ENCODE measurements at places on chromosomes 6 and 20. TPM values are rescaled to one million over a fixed set of nuclear protein-coding genes. Genes with fewer than 3 reads are reported as not detected.
A peak's percentile ranks its signal among the peaks of the same experiment; 100 is the strongest.

DNA sequence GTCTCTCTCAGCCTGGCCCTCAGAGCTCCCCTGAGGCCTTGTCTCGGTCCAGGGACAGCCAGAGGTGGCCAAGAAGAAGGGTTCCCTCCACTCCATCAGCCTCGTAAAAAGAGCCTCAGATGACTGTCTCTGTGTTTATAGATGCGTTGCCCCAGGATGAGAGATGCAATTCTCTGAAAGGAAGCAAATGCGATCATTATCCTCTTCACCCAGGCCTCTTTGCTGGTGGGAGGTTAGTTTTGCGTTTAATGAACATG is 90.4 kb downstream of the YTHDF1 start:
- DNase-seq, result no peak

- no peak for DNase-seq
Measured at GRCh38 chr6:89927264-89927663, 33.0 kb downstream of the GJA10 start.

DNA sequence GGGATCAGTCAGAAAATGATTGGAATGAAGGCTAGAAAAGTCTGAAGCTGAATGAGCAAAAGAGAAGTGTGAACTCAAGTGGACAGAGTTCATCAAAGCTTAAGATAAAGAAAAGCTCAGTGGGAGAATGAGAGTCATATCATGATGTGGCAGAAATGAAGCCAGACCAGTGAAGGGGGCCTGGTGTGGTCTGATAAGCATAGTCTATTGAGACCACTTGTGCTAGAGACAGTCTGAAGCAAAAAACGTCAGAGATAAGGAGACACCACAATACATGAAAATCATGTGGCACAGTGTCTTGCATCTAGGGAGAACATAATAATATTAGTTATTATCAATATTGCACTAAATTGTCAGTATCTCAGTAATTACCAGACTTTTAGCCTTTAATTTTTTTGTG is 601.5 kb downstream of the UTRN start:
- DNase-seq, result no peak

GRCh38 chr6:45185403-45186251 is 142.5 kb upstream of the RUNX2 start:
- no peak for DNase-seq

GRCh38 chr20:62638679-62639406 is 3.5 kb upstream of the SLCO4A1 start:
- no peak for DNase-seq

- no peak for DNase-seq
Measured at GRCh38 chr20:37295001-37295400, 5.5 kb downstream of the MANBAL start.

DNA sequence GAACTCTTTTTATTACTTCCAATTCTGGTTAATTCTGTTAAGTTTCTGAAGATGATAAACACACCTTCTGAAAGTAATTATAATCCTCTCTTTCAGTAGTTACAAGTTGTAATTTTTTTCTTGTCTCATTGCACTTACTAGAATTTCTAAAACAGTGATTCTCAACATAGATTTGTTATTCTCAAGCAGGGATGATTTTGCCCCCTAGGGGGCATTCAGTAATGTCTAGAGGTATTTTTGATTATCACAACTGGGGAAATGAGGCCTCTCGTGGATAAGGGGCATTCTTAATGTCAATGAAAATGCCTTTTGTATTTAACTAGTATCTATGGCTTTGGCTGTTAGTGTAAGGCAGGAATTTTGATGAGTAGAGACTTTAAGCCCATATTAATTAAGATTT is 39.4 kb upstream of the MAFB start:
- DNase-seq, result no peak

TAF11 gene
- 94.9 TPM for total RNA-seq

- DNase-seq, result no peak
Measured at GRCh38 chr20:603116-603640, 6.9 kb downstream of the TCF15 start.

TAAR6 gene
- total RNA-seq, result not detected

TPBG gene
- total RNA-seq, result 0.39 TPM

- no peak for DNase-seq
Measured at GRCh38 chr6:13068586-13069210, 259.6 kb downstream of the TBC1D7 start.

HSPA12B gene
- total RNA-seq, result not detected

IRAK1BP1 gene
- 1.5 TPM for total RNA-seq

DNA sequence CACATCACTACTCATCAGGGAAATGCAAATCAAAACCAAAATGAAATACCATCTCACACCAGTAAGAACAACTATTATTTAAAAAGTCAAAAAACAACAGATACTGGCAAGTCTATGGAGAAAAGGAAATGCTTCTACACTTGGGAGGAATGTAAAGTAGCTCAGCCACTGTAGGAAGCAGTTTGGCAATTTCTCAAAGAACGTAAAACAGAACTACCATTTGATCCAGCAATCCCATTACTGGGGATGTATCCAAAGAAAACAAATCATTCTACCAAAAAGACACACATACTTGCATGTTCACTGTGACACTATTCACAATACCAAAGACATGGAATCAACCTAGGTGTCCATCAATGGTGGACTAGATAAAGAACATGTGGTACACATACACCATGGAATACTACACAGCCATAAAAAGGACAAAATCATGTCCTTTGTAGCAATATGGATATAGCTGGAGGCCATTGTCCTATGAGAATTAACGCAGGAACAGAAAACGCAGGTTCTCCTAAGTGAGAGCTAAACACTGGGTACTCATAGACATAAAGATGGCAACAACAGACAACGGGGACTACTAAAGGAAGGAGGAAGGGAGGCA is 260.4 kb downstream of the RNGTT start:
- no peak for DNase-seq

ENPP5 gene
- total RNA-seq, result not detected

GRCh38 chr6:3237761-3238662 is 10.6 kb upstream of the TUBB2B start:
- DNase-seq, result no peak

- DNase-seq, result no peak
Measured at GRCh38 chr20:24381886-24382285, 87.5 kb upstream of the SYNDIG1 start.

DNA sequence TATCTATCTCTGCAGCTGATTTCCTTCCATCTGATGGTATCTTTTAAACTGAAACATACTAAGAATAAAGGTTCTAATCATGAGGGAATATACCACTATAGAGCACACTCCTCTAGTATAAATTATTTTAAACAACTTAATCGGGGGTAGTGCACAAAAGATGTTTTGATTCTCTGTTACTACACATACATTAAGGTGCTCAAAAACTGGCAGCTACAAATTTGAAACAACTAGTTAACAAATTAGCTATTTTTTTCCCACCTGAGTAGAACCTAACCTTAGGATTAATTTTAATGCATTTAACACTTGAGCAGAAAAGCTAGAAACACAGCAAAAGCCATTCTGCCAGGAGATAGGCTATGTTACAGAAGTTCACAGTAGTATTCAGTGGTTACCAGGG is 23.0 kb downstream of the CCNC start:
- no peak for DNase-seq

ZNF318 gene
- total RNA-seq, result 13.0 TPM

THEMIS gene
- not detected for total RNA-seq

- no peak for DNase-seq
Measured at GRCh38 chr6:84652356-84653026, 111.9 kb downstream of the TBX18 start.

- peak; percentile 72 for DNase-seq
Measured at GRCh38 chr20:16241911-16242310, 331.3 kb downstream of the KIF16B start.

RIMS1 gene
- total RNA-seq, result not detected

- no peak for DNase-seq
Measured at GRCh38 chr20:46394872-46395760, 11.3 kb downstream of the ELMO2 start.

DNA sequence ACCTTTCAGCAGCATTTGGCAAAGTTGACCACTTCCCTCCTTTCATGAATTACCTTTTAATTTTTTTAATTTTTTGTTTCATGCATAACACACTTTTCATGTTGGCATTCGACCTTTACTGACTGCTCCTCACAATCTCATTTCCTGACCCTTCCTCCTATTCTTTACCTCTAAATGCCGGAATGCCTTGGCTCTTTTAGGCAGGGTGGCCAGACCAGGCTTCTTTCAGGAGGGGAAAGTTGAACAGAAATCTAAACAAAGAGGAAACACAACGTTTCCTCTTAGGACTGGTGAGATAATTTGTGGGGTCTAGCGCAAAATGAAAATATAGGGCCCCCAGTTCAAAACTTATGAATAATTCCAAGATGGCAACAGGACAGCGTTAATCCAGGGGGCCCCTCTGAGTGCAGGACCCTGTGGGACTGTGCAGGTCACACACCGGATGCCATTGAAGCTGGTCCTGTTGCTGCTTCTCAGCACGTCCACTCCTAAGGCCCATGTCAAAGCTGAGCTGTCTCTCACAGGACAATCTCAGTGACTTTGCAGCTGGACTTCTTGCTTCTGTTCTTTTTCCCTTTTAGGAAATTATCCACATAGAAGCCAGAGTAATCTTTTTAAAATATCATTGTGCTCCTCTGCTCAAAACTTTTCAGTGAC is 313.8 kb downstream of the HDGFL1 start:
- no peak for DNase-seq

DNA sequence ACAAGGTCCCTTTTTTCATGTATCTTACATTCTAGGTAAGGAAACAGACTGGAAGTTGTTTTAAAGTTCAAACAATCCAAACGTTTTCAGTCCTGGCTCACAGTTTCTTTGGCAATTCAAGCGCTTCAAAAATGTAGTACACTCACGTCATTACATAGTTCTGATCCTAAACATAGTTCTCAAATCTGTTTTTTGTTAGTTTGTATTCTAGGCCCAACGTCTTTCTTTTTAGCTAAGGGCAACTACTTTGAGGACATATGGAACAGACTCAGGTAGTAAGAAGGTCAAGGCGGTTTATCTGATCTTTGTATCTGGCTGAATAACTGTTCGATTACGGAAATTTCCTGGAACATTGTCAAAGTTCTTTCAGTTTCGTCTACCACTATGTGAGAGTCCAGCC is 36.9 kb upstream of the PLCB4 start:
- DNase-seq, result no peak

GRCh38 chr6:153465050-153465449 is 334.0 kb upstream of the RGS17 start:
- no peak for DNase-seq

BPIFB1 gene
- 0.82 TPM for total RNA-seq

- DNase-seq, result no peak
Measured at GRCh38 chr20:9395971-9396370, 118.4 kb upstream of the LAMP5 start.

CRIP3 gene
- 6.3 TPM for total RNA-seq

- no peak for DNase-seq
Measured at GRCh38 chr20:64077876-64078551, 1.3 kb downstream of the RGS19 start.

MAPK14 gene
- total RNA-seq, result 67.3 TPM

DNA sequence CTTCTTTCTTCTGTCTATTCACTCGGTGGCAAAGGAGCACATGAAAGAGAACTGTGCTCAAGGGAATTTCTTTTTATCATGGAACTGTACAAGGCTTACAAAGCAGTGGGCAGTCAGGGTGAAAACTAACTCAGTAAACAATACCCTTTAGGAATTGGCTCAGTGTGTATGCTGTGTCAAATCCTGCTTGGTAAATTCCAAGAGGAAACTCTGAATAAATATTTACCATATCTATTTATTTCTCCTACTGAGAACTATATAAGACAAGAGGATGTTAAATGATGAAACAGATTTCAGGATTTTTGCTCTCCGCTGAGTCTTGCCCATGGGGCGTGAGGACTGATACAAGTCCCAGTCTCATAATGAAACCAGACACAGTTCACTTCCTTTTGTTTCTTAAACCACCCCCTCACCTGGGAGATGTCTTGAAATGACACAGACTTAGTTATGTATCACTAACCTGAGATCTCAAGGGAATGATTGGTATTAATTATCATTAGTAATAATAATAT is 188.8 kb downstream of the BACH2 start:
- no peak for DNase-seq

- no peak for DNase-seq
Measured at GRCh38 chr20:24431279-24432045, 38.0 kb upstream of the SYNDIG1 start.

OSTM1 gene
- 20.5 TPM for total RNA-seq

DNA sequence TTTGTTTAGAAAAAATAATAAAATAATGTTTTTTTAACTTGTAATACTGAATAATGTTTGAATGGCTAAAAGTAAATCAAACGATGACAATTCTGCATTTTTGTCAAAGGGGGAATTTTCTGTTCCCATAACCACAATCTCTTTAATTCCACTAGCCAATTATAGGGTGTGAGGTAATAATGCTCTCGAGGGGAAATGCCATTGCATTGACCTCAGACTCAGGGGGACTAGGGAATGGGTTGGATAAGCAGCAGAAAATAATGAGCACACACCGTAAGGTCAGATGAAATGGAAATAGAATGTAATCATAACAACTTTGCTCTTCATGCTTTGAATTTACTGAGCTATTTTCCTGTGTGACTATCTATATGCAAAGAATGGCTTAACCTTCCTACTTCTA is 584.7 kb downstream of the RFPL4B start:
- DNase-seq, result no peak

DNA sequence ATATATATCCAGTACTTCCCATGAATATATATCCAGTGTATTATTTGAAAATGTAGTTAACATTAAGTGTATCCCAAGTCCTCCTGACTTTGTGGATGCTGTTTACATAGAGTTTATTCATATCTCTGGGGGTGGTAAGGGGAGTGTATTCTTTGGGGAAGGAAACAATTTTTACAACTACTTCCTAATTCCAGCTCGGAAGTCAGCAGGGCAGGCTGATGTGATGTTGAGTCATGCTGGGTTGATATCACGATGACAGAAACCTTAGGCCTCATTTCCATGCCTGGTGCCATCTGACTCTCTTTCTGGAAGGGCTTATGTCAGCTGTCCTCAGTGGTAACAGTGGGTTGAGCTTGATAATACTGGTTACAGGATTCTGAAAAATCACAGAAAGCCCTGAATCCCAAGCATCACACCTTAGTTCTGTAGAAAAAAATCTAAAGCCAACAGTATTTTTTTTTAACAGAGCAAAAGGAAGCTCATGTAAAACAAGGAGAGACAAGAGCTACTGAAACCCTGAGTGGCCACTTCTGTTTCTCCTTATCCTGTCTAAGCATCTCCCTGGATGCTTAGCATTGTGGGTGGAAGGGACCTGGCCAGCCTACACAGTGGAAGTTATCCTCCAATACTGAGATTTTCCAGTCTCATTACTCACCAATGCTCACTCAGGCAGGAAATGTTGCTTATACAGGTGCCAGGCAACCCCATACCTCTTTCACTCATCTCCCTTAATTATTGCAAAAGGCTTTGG is 75.2 kb upstream of the IYD start:
- no peak for DNase-seq

SLC22A3 gene
- total RNA-seq, result 31.5 TPM

GRCh38 chr20:16069389-16070010 is 503.7 kb downstream of the KIF16B start:
- DNase-seq, result no peak

DNA sequence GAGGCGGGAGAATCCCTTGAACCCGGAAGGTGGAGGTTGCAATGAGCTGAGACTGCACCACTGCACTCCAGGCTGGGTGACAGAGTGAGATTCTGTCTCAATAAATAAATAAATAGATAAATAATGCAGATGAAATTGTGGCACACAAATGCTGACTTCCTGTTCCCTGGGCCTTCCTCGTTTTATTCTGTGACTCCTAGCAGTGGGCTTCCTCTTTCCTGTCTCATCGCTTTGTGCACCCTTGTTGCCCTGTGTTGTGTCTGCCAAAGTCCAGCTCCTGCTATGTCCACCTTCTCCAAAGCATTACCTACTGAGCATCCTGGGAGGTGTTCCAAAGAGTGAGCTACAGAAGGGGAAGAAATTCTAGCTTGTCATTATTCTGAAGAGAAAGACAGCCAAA is 100.2 kb upstream of the TIAM2 start:
- DNase-seq, result no peak

Data from HepG2 (cell line).